ENCODE measurements at places on chromosomes 13 and 19.

DNA sequence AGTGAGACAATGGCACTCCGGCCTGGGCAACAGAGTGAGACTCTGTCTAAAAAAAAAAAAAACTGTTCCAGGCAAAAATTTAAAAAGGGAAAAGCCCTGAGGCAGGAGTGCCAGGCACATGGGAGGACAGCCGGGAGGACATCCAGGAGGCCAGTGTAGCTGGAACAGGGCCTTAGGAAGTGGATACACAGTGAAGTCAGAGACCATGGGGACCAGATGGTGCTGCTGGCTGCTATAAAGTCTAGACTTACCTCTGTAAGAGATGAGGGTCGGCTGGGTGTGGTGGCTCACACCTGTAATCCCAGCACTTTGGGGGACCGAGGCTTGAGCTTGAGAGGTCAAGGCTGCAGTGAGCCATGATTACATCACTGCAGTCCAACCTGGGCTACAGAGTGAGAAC is 15.0 kb downstream of the HAS1 start:
- no peak for DNase-seq

- DNase-seq, result no peak
Observed at GRCh38 chr19:43779820-43780219, 953 bp downstream of the KCNN4 start.

DNA sequence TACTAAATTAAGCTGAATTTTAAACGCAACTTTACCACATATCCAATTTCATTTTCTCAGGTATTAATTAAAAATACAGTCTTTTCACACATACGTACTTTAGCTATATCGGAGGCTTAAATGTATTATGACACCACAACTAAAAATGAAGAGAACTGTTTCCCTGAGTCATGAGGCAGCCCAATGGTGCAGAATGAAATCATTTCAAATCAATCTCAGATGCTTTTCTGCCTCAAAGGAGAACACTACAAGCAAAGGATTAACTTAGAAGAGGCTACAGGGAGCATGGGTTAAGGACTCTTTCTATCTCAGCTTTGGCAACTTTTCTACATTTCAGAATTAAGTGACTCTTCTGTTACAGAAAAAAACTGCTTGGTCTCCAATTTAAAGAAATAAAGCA is 516.3 kb upstream of the HTR2A start:
- no peak for DNase-seq

- no peak for DNase-seq
Observed at GRCh38 chr19:16359964-16360363, 35.3 kb downstream of the KLF2 start.

GRCh38 chr13:80871481-80871880 is 530.6 kb upstream of the SPRY2 start:
- no peak for DNase-seq
